ENCODE measurements at places on chromosomes 11 and 22.

- DNase-seq = peak; percentile 34
Observed at GRCh38 chr11:57473285-57473841, 13.0 kb downstream of the RTN4RL2 start.

GRCh38 chr11:6565988-6566703, 37.3 kb downstream of the RRP8 start:
- DNase-seq = no peak

DNA sequence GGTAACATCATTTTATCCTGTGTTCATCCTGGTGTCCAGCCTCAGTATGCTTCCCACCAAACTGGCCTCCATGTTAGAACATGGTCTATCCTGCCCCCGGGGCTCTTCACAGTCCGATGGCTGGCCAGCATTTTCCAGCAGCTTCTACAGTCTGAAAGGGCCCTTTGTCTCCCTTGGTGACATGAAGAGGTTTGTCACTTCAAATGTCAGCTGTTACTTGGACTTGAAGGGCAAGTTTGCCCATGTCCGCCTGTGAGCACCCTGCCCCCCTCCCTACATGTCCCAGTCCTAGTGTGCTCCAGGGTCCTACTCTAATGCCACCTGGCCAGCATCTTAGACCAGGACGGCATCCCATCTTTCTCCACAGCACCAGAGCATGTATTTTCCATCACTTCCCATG, 24.7 kb downstream of the PATZ1 start:
- DNase-seq = no peak

DNA sequence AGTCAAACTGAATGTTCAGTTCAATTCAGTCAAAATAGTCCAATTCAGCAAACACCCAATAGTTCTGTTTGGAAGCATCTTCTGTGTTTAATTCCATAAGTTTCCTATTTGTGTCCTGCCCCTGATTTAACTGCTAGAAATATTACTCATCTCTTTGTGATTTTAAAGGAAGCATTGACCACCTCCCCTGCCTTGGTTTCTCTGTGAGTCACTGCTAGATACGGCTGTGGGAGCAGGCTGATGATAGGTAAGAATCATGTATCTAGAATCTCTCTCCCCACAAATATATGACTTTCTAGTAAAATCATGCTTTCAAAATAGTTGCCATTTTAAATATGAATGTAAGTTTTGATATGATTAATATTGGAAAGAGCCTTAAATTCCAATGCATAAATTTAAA, 888.5 kb downstream of the NTM start:
- no peak for DNase-seq

DNA sequence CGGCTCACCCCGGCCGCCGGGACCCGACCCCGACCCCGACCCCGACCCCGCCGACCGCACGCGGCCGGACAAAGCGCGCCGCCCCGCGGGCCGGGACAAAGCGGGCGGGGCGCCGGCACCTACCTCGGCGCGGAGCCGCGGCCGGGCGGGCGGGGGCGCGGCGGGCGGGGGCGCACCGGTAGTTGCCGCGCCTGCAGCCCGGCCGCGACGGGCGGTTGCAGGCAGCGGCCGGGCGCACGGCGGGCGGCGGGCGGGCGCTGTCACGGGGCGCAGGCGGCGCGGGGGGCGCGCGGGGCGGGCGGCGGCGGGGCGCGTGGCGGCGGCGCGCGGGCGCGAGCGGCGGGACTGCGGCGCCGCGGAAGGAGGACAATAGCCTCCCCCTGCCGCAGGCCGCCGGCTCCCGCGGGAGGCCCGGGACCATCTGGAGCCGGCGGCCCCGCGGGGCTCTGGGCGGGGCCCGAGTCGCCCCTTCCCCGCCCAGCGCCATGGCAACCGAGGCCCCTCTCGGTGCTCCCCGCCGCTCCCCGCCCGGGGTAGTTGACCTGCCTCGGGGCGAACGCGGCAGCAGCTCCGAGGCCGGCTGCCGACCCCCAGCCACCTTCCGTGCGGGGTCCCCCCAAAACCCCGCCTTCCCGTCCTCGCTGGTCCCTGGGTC, 851 bp downstream of the SPTBN2 start:
- peak; percentile 63 for DNase-seq

GRCh38 chr11:7936615-7937014, 4.9 kb downstream of the OR10A3 start:
- no peak for DNase-seq

DNA sequence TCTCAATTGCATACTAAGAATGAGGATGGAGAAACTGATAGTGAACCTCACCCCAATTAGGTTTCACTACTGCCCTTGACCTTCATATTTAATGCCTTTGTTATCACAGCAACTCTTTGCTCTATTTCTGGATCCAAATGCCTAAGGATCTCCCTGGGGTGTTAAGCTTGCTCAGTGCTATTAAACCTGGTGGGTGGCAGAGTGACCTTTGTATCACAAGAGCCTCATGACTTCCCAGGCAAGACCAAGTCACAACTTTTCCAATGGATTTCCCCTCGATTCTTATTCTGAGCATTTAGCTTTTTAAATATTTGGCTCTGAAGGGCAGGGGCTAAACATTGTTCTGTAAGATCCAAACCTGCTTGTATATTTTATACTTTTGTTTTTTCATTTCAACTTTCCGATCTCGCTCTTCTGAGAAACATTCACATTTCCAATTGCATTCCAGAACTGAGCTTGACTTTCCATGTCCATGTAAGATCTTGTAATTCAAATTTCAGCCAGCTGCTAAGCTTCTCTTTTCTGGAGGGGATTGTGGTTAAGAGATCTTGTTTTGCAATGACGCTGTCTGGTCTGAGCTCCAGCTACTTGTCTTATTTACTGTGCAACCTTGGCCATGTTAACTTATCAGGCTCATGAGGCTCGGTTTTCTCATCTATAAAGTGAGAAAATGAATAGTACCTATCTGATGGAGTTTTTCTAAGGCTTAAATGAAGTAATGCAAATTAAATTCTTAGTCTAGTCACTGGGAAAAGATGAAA, 6.4 kb upstream of the EHF start:
- DNase-seq = no peak

- no peak for DNase-seq
Observed at GRCh38 chr11:75029836-75030631, 41.3 kb downstream of the NEU3 start.

DNA sequence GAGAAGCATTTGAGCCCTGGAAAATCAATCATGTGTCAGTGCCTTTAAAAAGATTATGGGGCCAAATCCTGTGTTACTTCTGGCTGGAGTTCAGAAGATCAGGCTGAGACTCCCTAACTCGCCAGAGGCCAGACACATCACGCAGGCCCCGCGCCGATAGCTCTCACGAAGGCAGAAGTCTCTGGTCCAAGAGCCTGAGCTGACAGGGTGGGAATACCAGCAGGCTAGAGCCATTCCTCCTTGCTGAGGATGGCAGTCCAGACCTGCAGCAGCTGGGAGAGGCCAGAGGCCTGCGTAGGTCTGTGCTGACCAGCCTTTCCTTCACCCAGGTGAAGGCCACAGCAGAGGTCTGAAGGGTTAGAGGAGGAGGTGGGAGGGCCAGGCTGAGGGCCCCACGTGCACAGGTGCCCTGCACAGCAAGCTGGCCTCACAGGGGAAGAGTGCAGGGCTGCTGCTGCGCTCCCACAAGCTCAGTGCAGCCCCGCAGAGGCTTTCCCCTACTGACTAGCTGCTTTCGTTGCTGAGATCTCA, 52.9 kb downstream of the ST14 start:
- DNase-seq = no peak

GRCh38 chr11:17263769-17264168, 12.8 kb upstream of the NUCB2 start:
- no peak for DNase-seq

DNA sequence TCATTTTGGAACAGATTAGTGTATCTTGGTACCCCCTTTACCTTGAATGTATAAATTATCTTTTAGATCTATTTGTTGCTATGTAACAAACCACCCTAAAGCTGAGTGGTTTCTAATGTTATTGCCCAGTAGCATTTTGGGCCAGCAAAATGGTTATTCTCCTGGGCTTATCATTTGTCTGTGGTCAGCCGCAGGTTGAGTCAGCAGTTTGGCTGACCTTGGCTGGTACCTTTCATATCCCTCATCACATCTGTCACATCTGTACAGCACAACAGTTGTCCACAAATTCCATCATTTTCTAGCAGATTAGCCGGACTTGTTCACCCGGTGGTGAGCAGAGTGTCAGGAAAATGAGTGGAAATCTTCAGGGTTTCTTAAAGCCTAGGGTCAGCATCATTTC, 588.5 kb upstream of the ARHGAP42 start:
- DNase-seq = no peak

- DNase-seq = no peak
Observed at GRCh38 chr11:119236891-119237290, 30.8 kb downstream of the CBL start.

DNA sequence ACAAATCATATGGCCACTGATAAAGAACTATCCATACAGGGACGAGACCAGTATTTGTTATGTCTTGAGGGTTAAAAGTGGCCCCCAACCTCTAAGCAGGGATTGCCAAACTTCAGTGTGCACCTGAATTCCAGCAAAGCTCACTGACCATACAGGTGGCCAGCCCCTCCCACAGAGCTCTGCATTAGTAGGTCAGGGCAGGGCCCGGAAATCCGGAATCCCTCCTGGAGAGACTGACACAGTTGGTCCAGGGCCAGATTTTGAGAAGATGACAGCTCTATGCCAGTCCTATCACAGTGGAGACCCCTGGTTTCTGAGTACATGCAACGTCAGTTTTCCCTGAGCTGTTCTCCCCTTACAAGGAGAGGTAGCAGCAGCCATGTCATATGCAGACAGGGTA, 20.8 kb downstream of the VPS37C start:
- no peak for DNase-seq

DNA sequence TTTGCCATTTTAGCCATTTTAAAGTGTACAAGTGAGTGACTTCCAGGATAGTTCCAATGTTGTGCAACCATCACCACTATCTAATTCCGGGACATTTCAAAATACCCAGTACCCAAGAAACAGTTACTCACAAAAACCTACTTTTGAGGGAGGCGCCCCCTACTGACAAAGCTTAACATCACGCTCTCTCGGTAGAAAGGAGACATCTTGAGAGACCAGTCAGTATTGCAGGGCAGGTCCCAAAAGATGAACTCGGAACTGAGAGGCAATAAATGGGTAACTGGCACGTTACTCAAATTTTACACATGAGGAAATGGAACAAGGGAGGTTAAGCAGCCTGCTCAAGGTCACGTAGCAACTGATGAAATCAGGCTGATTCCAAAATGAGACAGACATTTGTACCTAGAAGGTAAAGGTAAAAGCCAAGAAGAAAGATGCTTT, 50.0 kb upstream of the POU2AF1 start:
- no peak for DNase-seq

DNA sequence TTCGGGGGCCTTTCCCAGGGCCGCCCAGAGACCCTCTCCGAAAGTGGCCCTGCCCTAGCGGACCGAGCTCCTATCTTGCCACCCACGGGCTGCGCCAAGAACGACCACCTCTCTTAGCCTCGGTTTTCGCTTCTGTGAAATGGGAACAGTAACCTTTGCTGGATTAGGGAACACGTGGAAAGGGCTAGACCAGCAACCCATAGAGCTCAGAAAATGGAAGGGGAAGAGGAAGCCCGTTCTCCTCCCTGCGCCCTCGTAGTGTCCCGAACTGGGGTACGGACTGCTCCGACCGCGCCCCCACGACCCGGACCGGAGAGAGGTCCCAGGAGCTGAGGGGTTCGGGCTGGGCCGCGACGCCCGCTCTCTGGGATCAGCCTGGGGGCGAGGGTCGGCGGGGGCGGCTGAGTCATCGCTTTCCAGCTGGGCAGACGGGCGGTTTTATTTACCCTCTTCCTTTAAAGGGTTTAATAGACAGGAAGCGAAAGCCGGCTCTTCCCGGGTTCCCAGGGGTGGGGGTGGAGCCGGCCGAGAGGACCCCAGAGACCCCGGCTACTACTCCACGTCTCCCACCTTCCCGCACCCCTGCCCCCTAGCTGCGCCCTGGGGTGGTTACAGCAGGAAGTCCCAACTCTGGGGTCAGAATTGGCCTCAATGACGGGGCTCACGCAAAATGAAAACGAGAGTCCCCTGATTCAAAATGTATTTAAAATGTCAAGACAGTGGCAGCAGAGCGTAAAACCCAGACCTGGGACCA, 907 bp upstream of the PHLDA2 start:
- no peak for DNase-seq

- DNase-seq = no peak
Observed at GRCh38 chr11:83410605-83411565, 124.7 kb upstream of the CCDC90B start.

- no peak for DNase-seq
Observed at GRCh38 chr11:68934666-68935065, 31.0 kb downstream of the IGHMBP2 start.

GRCh38 chr11:102006835-102007566, 40.2 kb upstream of the CFAP300 start:
- DNase-seq = no peak

DNA sequence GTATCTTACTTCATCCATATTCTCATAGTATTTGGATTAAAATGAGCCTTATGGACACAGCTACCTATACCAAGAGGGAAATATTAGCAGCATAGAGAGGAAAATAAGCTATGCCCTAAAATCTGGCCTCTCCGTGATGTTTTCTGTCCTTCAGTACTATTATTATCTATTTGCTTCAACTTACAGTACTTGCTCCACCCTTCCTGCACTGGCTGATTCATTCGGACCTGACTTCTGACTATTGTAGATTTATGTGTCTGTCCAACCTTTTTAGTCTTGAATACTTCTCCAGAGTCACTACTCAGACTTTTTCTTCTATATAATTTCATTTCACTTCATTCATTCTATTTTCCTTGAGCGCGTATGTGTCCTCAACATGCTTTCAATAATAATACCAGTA, 45.1 kb upstream of the SESN3 start:
- DNase-seq = no peak

DNA sequence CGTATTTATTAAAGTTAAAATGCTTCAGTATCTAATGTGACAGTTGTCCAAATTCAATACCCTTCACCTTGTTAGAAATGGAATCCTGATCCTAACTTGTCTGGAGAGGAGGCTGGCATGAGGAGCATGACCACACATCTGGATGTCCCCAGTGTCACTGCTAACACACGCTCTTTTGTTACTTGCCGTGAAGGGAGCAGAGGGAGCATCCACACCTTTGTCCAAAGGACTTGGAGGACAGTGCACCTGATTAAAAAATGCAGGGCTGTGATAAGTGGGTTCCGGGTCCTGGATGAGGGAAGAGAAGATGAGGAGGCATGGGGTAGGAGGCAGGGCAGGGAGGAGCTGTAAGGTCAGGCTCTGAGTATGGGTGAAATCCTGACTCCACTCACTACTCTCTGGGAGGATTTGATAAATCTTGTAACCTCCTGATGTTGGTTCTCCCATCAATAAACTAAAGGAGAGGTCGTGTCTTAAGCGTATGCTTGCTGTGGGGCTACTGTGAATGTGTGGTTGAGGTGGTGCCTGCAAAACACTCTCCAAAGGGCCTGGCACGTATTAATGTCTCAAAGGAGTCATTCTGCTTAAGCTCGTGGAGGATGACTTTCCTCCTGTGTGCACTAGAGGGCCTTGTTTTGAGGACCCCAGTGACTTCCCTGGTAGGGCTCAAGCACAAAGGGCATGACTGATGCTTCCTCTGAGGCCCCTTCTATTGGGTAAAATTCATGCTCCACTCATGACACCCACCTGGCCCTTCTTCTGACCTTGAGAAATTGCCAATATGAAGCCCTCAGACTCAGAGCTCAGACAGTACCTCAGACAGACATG, 16.8 kb upstream of the IGLL5 start:
- peak; percentile 19 for DNase-seq

GRCh38 chr11:122981388-122982264, at the start of gene BSX:
TSS of gene BSX (minus strand) at chr11:122981834. CDS start at chr11:122981671, 163 bp downstream.
- DNase-seq = peak; percentile 17

- DNase-seq = no peak
Observed at GRCh38 chr11:90407350-90407749, 184.5 kb upstream of the CHORDC1 start.
